ENCODE measurements at places on chromosomes 3 and 15.

- DNase-seq = no peak
Observed at GRCh38 chr3:114650808-114651207, 357.0 kb downstream of the TIGIT start.

DNA sequence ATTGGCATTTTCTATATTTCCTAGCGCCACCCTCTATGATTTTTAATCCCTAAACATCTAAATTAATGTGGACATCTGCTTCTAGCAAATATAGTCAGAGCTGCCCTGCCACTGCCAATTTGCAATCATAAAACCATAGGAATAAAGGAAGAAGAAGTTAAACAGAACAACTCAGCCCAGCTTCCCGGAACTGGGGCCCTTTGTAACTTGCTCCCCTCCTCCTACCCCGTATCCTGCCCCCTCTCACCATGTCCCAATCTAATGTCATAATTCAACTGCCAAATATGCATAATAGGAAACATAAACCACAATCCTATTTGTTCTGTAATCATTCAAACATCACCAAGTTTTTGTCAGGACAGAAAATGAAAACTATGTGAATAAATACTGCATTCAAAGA is 74.4 kb upstream of the ACP3 start:
- DNase-seq = no peak

GRCh38 chr3:7520593-7520992 is 659.7 kb downstream of the GRM7 start:
- no peak for DNase-seq

- no peak for DNase-seq
Observed at GRCh38 chr3:197392961-197393360, 94.5 kb upstream of the DLG1 start.

DNA sequence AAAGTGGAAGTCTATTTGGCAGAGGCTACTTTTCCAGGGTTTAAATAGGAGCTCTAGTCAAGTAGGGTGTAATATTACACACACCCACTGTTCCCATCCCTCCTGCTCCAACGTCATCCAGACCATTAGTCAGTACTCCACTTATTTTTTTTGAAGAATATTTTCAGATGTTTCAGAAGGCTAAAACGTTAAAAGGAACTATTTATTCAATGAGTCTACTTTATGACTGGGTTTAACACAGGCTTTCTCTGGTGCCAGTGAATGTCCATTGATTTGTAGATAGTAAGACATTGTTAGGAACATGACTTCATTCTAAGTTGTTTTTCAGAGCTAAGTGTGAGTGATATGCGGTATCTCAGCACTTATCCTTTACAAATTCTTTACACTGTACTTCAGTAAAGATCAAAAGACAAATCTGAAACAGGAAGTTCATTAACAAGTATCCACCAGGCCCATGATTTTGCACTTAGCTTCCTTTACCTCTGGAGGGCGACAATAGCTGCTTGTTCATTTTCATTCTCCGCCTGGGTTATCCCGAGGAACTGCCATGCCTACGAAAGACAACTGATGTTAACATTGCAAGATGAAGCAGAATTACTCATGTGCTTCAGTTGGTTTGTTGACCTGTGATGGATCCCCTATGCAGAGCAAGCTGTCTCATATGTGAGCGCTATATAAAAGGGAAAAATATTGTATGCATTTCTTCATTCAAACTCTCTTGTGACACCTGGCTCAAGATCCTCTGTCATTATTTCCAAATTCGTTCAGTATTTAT is 158.7 kb downstream of the USP13 start:
- no peak for DNase-seq

- DNase-seq = no peak
Observed at GRCh38 chr15:31004220-31004733, 12.8 kb upstream of the MTMR10 start.

DNA sequence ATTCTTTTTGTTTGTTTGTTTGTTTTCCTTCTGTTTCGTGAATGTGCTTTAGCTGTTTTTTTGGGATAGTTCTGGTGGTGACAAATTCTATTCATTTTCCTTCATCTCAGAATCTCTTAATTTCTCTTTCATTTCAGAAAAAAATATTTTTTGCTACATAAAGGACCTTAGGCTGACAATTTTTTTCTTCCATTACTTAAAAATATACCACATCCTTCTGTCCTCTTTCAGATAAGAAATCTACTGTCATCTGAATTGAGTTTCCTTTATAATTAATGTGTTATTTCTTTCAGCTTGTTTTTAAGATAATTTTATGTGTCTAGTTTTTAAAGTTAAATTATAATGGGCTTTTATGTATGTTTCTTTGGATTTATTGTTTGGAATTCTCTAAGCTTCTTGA is 47.6 kb downstream of the IL16 start:
- DNase-seq = no peak

DNA sequence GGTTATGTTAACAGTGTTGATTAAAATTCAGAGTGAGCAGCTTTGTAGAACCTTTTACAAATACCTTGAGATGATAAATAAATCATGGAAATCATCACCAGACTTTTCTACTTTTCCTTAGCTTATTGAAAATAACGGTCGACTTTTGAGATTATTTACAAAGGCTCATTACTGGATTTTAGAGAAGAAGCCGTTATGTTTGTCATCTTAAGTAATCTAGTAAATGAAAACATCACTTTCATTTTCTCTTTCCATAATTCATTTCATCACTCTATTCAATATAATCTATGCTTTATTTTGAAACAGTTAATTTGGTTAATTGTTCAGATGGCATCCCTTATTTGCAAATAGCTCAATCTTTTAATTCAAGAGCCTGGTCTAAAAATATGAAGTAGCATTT is 3.6 kb downstream of the PLCL2 start:
- DNase-seq = no peak
